Activated T-helper 1 cell treated with anti-CD3 and anti-CD28 coated beads, Interleukin-12 subunit alpha, Interleukin-12 subunit beta, Interleukin-2, Interleukin-4 antibody, amounts not matched to agents 30 ng/mL and 10 ng/mL and 1 ng/mL, durations not matched to agents 14 hours and 24 hours and 36 hours (primary cell): ENCODE measurements at places on chromosomes 12 and 14. TPM values are rescaled to one million over a fixed set of nuclear protein-coding genes. Genes with fewer than 3 reads are reported as not detected.

DNA sequence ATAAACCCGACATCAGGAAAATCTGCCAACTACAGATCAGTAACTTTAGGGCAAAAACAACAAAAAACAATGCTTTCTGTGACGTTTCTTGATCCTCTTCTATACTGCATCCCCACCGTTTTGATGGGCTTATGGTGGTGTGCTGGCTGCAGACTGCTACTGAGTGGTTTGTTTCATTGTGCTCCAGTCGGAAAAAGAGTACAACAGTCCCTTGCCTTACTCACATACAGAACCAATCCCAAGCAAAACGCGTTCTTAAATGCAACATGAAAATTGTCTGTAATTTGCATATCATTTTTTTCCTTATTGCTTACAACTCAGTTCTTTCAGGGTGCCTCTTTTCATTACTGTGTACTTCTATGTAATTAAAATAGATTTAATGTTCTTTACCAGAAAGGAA, 2.3 kb downstream of the ETV6 start:
- peak overlapping the region; percentile 99 for H3K27ac ChIP-seq
- H3K27me3 ChIP-seq = peaks cover 3% of the 10 kb centered on the region
- H3K4me3 ChIP-seq = peak overlapping the region; percentile 95
- no peak for DNase-seq

DNA sequence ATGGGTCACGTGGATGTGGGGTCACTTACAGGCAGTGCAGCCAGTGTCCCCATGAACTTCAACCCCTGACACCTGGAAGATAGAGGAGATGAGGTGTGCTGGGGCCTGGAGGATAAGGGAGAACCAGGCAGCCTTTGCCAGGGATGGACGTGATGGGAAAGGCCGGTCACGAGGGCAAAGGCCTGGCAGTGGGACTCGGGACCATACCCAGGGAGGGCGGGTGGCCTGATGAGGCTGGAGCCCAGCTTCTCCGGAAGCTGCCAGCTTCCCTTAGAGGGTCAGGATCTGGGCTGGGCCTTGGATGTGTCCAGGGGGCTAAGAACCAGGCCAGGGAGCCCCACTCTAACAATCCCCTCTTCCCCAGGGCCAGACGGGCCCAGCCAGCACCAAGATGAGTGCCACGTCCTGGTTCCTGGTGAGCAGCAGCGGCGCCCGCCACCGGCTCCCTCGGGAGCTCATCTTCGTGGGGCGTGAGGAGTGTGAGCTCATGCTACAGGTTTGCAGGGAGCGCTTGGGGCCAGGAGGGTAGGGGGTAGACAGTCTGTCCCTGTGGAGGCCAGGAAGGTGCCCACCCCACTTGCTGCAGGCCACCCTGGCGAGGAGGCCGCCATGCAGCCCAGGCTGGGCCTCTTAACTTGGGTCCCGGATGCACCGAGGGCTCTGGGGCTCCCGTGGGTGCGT, 3.1 kb downstream of the CEP170B start:
- no peak overlapping the region for H3K27ac ChIP-seq
- peaks cover 12% of the 10 kb centered on the region for H3K27me3 ChIP-seq
- no peak overlapping the region for H3K4me3 ChIP-seq
- no peak for DNase-seq

GRCh38 chr12:48219631-48220030, 16.5 kb upstream of the OR10AD1 start:
- H3K27me3 ChIP-seq = peaks cover 11% of the 10 kb centered on the region
- H3K4me1 ChIP-seq = no peaks in the 10 kb centered on the region
- no peak overlapping the region for H3K27ac ChIP-seq
- DNase-seq = no peak
- H3K4me3 ChIP-seq = no peak overlapping the region

Gene GLS2
- 1.5 and 2.6 TPM in 2 replicates for total RNA-seq

- no peak overlapping the region for H3K27ac ChIP-seq
- H3K36me3 ChIP-seq = no peaks in the 10 kb centered on the region
- no peak for DNase-seq
- no peak overlapping the region for H3K4me3 ChIP-seq
- no peaks in the 10 kb centered on the region for H3K27me3 ChIP-seq
Observed at GRCh38 chr12:18332173-18332572, 70.9 kb downstream of the PIK3C2G start.

Gene SNW1
- 112 and 118 TPM in 2 replicates for total RNA-seq

DNA sequence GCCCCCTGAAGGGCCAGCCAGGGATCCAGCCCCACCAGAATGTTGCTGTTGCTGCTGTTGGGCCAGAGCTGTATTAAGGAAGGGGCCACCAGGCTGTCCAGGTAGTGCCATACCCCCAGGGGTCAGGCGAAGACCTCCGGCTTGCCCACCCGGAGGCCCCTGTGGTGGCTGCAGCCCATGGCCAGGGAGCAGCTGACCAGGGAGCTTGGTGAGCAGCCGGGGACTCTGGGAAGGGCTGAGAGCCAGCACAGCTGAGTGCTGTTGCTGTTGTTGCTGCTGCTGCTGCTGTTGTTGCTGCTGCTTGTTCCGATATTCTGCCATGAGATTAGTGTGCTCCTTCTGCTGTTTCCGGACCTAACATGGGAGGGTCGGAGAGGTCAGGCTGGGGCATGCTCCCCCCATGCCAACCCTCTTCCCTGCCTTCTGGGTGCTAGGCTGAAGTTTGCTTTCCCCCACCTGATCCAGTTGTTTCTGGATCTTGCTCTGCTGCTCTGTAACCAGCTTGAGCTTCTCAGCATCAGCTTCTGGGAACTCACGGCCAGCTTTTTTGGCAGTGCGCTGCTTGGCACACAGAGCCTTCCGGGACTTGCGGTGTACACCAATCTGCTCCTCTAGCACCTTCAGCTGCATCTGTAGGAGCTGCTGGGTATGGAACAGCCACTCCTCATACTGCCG, 15.2 kb upstream of the PRKAG1 start:
- H3K27me3 ChIP-seq = no peaks in the 10 kb centered on the region
- DNase-seq = no peak
- H3K27ac ChIP-seq = no peak overlapping the region
- H3K4me3 ChIP-seq = no peak overlapping the region
- peaks cover 34% of the 10 kb centered on the region for H3K36me3 ChIP-seq

- H3K27ac ChIP-seq = peak overlapping the region; percentile 67
- H3K4me3 ChIP-seq = peak overlapping the region; percentile 87
- H3K4me1 ChIP-seq = peaks cover 78% of the 10 kb centered on the region
- no peak for DNase-seq
Observed at GRCh38 chr14:52319919-52320318, 5.8 kb downstream of the PTGER2 start.

DNA sequence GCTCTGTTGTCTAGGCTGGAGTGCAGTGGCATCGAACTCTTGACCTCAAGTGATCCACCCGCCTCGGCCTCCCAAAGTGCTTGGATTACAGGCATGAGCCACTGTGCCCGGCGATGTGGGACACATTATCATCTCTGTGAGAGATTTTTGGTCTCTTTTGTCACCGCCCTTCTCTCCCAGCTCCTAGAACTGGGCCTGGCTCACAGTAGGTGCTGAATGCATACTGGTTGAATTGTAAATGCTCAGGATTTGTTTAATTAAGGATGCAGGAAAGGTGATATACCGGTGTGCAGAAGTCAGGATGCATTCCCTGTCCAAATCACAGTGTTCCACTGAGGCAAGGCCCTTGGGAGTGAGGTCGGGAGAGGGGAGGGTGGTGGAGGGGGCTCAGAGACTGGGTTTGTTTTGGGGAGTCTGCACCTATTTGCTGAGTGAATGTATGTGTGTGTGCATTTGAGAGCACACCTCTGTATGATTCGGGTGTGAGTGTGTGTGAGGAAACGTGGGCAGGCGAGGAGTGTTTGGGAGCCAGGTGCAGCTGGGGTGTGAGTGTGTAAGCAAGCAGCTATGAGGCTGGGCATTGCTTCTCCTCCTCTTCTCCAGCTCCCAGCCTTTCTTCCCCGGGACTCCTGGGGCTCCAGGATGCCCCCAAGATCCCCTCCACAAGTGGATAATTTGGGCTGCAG, 1.0 kb upstream of the KRT18 start:
- H3K27me3 ChIP-seq = peaks cover 16% of the 10 kb centered on the region
- H3K4me3 ChIP-seq = peak overlapping the region; percentile 59
- no peak for DNase-seq
- H3K27ac ChIP-seq = no peak overlapping the region
- H3K36me3 ChIP-seq = no peaks in the 10 kb centered on the region
- no peaks in the 10 kb centered on the region for H3K4me1 ChIP-seq

Gene PRPH
- total RNA-seq = 0.20 TPM in 1 of 2 replicates, not detected in the other

Gene GLTP
- total RNA-seq = 27.7 and 29.1 TPM in 2 replicates

- H3K4me1 ChIP-seq = peaks cover 25% of the 10 kb centered on the region
- H3K27me3 ChIP-seq = peaks cover 21% of the 10 kb centered on the region
- H3K36me3 ChIP-seq = no peaks in the 10 kb centered on the region
- no peak overlapping the region for H3K27ac ChIP-seq
Observed at GRCh38 chr12:62211510-62211909, 48.7 kb upstream of the USP15 start.

Gene SAV1
- total RNA-seq = 10.3 and 12.3 TPM in 2 replicates

GRCh38 chr12:95304673-95305198, 87.1 kb downstream of the VEZT start:
- H3K27ac ChIP-seq = no peak overlapping the region
- H3K4me1 ChIP-seq = no peaks in the 10 kb centered on the region
- DNase-seq = no peak
- peaks cover 13% of the 10 kb centered on the region for H3K36me3 ChIP-seq
- no peak overlapping the region for H3K4me3 ChIP-seq

Gene C12orf42
- total RNA-seq = not detected in 2 replicates

Gene MBIP
- total RNA-seq = 29.4 and 33.4 TPM in 2 replicates

DNA sequence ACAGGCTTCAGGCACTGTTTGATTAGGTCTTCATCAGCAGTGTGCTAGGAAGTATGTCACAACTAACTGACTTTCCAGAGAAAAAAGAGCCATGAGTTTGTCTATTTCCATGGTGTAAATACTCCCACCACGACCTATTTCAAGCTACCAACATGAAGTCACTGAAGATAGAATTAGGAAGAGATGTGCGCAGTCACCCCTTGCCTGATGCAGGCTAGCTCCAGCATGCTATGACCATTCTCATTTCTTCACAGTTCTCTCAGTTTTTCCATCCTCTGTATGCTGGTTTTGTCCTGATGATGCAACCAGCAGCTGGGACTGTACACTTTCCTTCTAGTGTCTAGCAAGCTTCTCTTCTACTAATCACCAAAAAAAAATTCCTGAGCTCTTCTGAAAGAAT, 191.6 kb upstream of the NUDT4 start:
- H3K27me3 ChIP-seq = no peaks in the 10 kb centered on the region
- peaks cover 3% of the 10 kb centered on the region for H3K36me3 ChIP-seq
- H3K27ac ChIP-seq = no peak overlapping the region
- H3K4me1 ChIP-seq = peaks cover 18% of the 10 kb centered on the region
- no peak for DNase-seq

- H3K27ac ChIP-seq = no peak overlapping the region
- no peaks in the 10 kb centered on the region for H3K4me1 ChIP-seq
- H3K36me3 ChIP-seq = no peaks in the 10 kb centered on the region
- no peak overlapping the region for H3K4me3 ChIP-seq
Observed at GRCh38 chr12:29066011-29066588, 83.0 kb upstream of the FAR2 start.

GRCh38 chr14:98623788-98624415, 648.1 kb downstream of the BCL11B start:
- no peaks in the 10 kb centered on the region for H3K36me3 ChIP-seq
- H3K4me3 ChIP-seq = no peak overlapping the region
- H3K4me1 ChIP-seq = no peaks in the 10 kb centered on the region
- DNase-seq = no peak
- H3K27ac ChIP-seq = no peak overlapping the region

DNA sequence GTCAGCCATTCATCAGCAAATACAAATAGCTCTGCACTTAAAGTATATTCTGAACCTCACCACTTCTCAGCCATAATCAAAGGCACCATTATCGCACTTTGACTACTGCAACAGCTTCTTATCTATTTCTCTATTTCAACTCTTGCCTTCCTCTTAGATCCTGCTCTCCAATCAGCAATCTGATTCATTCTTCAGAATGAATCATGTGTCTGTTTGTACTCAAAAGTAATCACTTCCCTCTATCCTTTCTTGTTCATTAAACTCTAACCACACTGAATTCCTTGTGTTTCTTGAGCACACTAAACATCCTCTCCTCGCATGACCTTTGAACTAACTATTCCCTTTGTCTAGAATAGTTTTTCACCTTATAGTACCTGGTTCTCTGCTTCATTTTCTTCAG, 12.8 kb upstream of the OR4E1 start:
- H3K27ac ChIP-seq = no peak overlapping the region
- H3K27me3 ChIP-seq = peaks cover 11% of the 10 kb centered on the region
- H3K36me3 ChIP-seq = no peaks in the 10 kb centered on the region

DNA sequence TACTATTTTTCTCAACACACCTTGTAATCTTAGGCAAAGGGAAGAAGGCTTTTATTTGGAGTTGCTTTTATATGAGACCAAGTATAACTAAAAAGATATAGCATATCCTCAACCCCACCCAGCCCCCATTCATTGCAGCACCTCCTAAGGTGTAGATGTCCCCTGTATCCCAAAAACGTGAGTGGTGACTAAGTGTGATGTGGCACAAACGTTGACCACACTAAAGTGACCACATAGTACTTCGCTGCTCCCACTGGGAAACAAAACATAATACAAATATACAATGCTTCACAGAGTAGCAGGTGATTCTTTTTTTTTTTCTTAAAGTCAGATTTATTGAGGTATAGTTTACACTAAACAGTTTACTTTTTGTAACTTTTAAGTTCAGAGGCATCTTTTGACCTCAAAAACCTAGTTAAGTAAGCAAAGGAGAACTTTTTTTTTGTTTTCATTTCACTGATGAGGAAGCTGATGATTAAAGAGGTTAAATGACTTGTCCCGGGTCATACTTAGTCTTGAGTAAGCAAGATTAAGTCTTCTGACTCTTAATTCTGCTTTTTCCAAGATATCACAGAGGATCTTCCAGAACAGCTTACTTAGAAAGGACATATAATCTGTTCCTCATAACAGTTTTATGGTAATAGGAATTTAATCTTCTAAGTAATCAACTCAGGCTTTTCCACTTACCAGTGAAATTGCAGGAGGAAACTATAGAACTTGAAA, 245.2 kb upstream of the PLEKHG7 start:
- H3K4me1 ChIP-seq = peaks cover 15% of the 10 kb centered on the region
- no peak for DNase-seq
- no peaks in the 10 kb centered on the region for H3K27me3 ChIP-seq
- no peaks in the 10 kb centered on the region for H3K36me3 ChIP-seq

DNA sequence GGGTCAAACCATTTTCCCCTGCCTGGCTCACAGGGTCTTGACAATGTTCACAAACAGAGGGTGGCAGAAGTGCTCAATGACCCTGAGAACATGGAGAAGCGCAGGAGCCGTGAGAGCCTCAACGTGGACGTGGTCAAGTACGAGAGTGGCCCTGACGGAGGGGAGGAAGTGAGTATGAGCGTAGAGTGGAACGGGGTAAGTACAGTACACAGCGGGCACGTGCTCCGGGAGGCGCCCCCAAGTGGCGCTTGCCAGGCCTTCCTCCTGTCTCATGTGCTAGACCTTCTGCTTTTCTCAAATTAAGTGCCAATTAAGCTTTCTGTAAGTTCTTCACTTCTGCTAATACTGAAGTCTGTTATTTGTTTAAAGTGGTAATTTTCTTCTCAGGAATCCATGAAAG, 35.9 kb downstream of the XRCC3 start:
- H3K36me3 ChIP-seq = peaks cover 39% of the 10 kb centered on the region
- H3K4me3 ChIP-seq = no peak overlapping the region
- no peak overlapping the region for H3K27ac ChIP-seq
- peaks cover 7% of the 10 kb centered on the region for H3K4me1 ChIP-seq
- DNase-seq = no peak

Gene PIWIL1
- not detected in 2 replicates for total RNA-seq

GRCh38 chr14:101135796-101136742, 232.5 kb upstream of the RTL1 start:
- no peak for DNase-seq
- H3K4me3 ChIP-seq = no peak overlapping the region
- no peaks in the 10 kb centered on the region for H3K4me1 ChIP-seq
- H3K27ac ChIP-seq = no peak overlapping the region
- no peaks in the 10 kb centered on the region for H3K36me3 ChIP-seq

Gene IL22
- 3.4 TPM in 2 replicates for total RNA-seq

GRCh38 chr12:117525766-117526165, 164.3 kb upstream of the NOS1 start:
- no peaks in the 10 kb centered on the region for H3K27me3 ChIP-seq
- H3K27ac ChIP-seq = no peak overlapping the region
- no peak overlapping the region for H3K4me3 ChIP-seq
- H3K36me3 ChIP-seq = no peaks in the 10 kb centered on the region
